Melanocyte of skin (primary cell): ENCODE measurements at places on chromosomes 11 and 22. TPM values are rescaled to one million over a fixed set of nuclear protein-coding genes. Genes with fewer than 3 reads are reported as not detected.

CD248 gene
- 0.69 and 5.1 TPM in 2 replicates for total RNA-seq

AHNAK gene
- 261 and 893 TPM in 2 replicates for total RNA-seq

HTR3B gene
- total RNA-seq, result not detected in 2 replicates

B3GAT1 gene
- 0.36 and 0.69 TPM in 2 replicates for total RNA-seq

NAV2 gene
- 28.6 and 33.9 TPM in 2 replicates for total RNA-seq

LRFN4 gene
- total RNA-seq, result 19.3 and 24.5 TPM in 2 replicates

TCN2 gene
- total RNA-seq, result 12.8 and 17.0 TPM in 2 replicates

ACR gene
- total RNA-seq, result not detected in 2 replicates

CDHR5 gene
- total RNA-seq, result not detected in 2 replicates

NELL1 gene
- total RNA-seq, result 0.34 and 1.1 TPM in 2 replicates

HBB gene
- total RNA-seq, result not detected in 2 replicates

SHANK2 gene
- total RNA-seq, result under 0.01 and 0.15 TPM in 2 replicates

SHANK3 gene
- 2.8 and 4.4 TPM in 2 replicates for total RNA-seq

C11orf87 gene
- not detected in 2 replicates for total RNA-seq

PKNOX2 gene
- total RNA-seq, result 11.1 and 11.3 TPM in 2 replicates

PAMR1 gene
- total RNA-seq, result 1.1 and 1.3 TPM in 2 replicates

SMC1B gene
- total RNA-seq, result not detected in 2 replicates
